ENCODE measurements at places on chromosomes 5 and 9. TPM values are rescaled to one million over a fixed set of nuclear protein-coding genes. Genes with fewer than 3 reads are reported as not detected.
A peak's percentile ranks its signal among the peaks of the same experiment; 100 is the strongest.

The GSN gene
- 35.0 TPM for total RNA-seq

The NUDCD2 gene
- 33.0 TPM for total RNA-seq

The MPDZ gene
- 67.2 TPM for total RNA-seq

The EFNA5 gene
- 16.7 TPM for total RNA-seq

The SPINK1 gene
- 3,409 TPM for total RNA-seq

The PCDHB4 gene
- total RNA-seq = 4.4 TPM

The MAMDC4 gene
- 40.0 TPM for total RNA-seq

GRCh38 chr5:71757590-71758543, 38.8 kb downstream of the CARTPT start:
- no peaks in the 10 kb centered on the region for H3K36me3 ChIP-seq
- peak overlapping the region; percentile 2 for H3K27ac ChIP-seq
- no peak overlapping the region for H3K4me3 ChIP-seq
- peaks cover 6% of the 10 kb centered on the region for H3K27me3 ChIP-seq

- no peak overlapping the region for H3K27ac ChIP-seq
- H3K27me3 ChIP-seq = no peaks in the 10 kb centered on the region
- no peaks in the 10 kb centered on the region for H3K36me3 ChIP-seq
Measured at GRCh38 chr5:92505145-92505544, 1075.9 kb downstream of the NR2F1-AS1 start.

GRCh38 chr9:112443200-112443599, 43.4 kb upstream of the KIAA1958 start:
- H3K36me3 ChIP-seq = peaks cover 8% of the 10 kb centered on the region
- H3K27me3 ChIP-seq = no peaks in the 10 kb centered on the region
- no peak overlapping the region for H3K4me3 ChIP-seq
- H3K27ac ChIP-seq = no peak overlapping the region

DNA sequence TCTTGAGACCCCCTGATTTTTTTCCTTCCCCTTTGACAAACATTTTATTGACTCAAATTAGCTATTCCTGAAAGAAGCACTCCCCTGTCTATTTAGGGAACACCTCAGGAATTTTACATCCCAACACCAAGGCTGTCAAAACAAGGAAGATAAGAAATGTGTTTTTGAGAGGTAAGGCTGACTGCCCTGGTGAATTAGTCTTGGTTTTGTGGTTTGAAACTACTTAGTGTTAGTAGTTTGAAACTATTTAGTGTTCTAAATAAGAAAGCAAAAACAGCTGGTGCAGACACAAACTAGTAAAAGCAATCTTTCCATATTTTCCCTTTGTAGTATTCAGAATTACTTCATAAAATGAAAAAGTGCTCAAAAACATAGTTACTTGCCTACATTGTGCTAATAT, 120.7 kb downstream of the PCSK1 start:
- H3K4me1 ChIP-seq = peaks cover 7% of the 10 kb centered on the region
- peaks cover 4% of the 10 kb centered on the region for H3K36me3 ChIP-seq
- no peak overlapping the region for H3K27ac ChIP-seq
- DNase-seq = no peak
- H3K27me3 ChIP-seq = no peaks in the 10 kb centered on the region
- no peak overlapping the region for H3K4me3 ChIP-seq

- H3K27me3 ChIP-seq = peaks cover under 1% of the 10 kb centered on the region
- peaks cover 1% of the 10 kb centered on the region for H3K36me3 ChIP-seq
- DNase-seq = no peak
- H3K27ac ChIP-seq = peak overlapping the region; percentile 91
- H3K4me3 ChIP-seq = peak overlapping the region; percentile 90
Measured at GRCh38 chr5:1634337-1634661, 110.5 kb upstream of the LPCAT1 start.

- H3K27ac ChIP-seq = no peak overlapping the region
- no peak overlapping the region for H3K4me3 ChIP-seq
- no peak for DNase-seq
- no peaks in the 10 kb centered on the region for H3K36me3 ChIP-seq
Measured at GRCh38 chr5:158616707-158617106, 483.0 kb downstream of the EBF1 start.

GRCh38 chr9:132943651-132944293, 644 bp downstream of the TSC1 start:
- peak overlapping the region; percentile 93 for H3K27ac ChIP-seq
- no peaks in the 10 kb centered on the region for H3K27me3 ChIP-seq
- no peaks in the 10 kb centered on the region for H3K36me3 ChIP-seq
- DNase-seq = no peak

- no peaks in the 10 kb centered on the region for H3K27me3 ChIP-seq
- H3K36me3 ChIP-seq = peaks cover 8% of the 10 kb centered on the region
- no peak for DNase-seq
- H3K27ac ChIP-seq = peak overlapping the region; percentile 1
Measured at GRCh38 chr9:104850786-104851545, 77.0 kb downstream of the ABCA1 start.

DNA sequence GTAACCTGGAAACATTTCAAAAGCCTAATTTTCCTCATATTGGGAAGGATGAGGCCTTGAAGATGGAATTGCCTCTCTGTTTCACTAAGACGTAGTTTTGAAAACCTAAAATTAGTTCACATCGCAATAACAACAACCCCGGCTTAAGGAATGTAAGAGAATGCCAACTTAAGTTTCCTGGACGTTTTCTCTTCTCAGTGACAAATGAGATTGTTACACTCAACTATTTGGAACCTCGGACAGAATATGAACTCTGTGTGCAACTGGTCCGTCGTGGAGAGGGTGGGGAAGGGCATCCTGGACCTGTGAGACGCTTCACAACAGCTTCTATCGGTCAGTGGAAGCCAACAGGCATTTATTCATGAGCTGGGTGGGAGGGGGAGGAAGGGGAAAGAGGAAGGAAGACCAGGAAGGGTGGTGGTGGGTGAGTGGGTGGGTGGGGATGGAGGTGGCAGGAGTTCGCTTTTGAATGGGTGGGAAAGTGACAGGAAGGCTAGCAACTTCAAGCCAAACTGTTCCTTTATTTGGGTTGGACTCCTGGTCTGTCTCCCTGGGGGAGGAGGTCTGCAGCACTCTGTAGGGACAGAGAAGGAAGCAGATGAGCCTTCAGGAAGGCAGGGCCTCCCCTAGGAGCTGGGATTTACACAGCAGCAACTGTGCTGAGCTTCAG, 83.4 kb downstream of the TEK start:
- peaks cover 4% of the 10 kb centered on the region for H3K4me1 ChIP-seq
- no peaks in the 10 kb centered on the region for H3K27me3 ChIP-seq
- H3K27ac ChIP-seq = no peak overlapping the region
- H3K36me3 ChIP-seq = no peaks in the 10 kb centered on the region

DNA sequence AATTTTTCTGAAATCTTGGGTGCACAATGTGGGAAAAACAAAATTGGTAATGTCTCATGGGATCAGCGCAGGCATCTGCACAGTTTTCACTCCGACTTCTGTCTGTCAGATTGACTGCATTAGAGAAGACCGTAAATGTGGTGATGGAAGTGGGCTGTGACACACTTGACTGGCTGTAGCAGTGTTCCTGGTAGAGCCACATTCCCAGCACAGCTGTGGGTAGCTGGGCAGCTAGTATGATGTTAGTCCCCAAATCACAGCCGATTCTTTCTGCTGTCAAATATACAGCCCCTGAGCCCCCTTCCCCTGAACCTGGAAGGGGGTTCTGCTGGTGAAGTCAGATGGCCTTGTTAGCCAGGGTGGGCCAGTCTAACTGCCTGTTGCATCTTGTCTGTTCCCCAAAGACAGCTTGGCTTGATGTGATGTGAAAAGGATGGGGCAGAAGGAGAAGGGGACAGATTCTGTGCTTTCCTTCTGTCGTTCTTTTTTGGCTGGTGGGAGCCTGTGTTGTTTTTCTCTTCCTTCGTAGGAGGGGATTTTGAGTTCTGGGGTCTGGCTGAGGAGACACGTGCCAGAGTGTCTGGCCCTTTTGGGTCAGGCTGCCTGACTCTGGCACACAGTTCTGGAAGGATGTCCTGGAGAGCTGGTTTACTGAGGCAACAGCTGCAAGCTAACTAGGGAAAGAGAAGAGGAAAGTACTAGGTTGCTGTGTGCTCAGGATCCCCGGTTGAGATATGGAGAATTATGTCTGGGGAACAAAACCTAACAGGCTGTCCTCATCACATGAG, 66.4 kb upstream of the SPRY4 start:
- no peak overlapping the region for H3K4me3 ChIP-seq
- DNase-seq = no peak
- H3K27me3 ChIP-seq = peaks cover 8% of the 10 kb centered on the region
- peak overlapping the region; percentile 55 for H3K27ac ChIP-seq
- H3K4me1 ChIP-seq = peaks cover 30% of the 10 kb centered on the region

DNA sequence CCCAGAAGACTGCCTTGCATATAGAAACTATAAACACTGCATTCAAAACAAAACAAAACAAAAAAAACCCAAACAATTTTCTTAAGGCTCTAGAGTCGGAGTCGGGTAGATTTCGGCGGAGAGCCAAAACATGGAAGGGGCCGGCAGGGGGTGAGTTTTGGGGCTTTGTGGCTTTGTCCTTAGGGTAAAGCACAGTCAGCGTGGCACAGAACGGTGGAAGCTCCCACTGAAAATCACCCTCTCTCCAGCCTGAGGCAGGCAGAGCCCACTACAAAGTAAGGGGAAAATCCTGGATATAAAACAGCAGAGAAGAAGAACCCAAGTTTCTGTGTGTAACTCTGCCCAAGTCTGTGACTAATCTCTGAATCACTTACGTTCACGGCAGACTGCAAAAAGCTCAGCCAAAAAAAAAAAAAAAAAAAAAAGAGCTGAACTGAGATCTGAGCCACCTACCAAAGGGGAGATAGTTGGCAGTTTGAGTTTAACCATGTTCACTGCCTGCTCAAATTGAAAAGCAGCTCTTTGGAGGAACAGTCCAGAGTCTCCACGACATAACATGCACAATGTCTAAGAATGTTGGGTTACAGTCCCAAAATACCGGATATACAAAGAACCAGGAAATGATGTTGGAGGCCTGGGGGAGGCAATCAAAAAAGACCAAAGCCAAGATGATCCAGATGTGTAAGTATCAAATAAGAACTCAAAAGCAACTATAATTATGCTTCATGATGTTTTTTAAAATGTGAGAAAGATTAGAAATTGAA, 26.6 kb upstream of the OR2K2 start:
- H3K27me3 ChIP-seq = no peaks in the 10 kb centered on the region
- H3K27ac ChIP-seq = no peak overlapping the region
- no peak overlapping the region for H3K4me3 ChIP-seq
- peaks cover 8% of the 10 kb centered on the region for H3K4me1 ChIP-seq
- H3K36me3 ChIP-seq = peaks cover 12% of the 10 kb centered on the region
- DNase-seq = no peak

GRCh38 chr5:10469253-10470050, 27.8 kb downstream of the ROPN1L start:
- no peak overlapping the region for H3K4me3 ChIP-seq
- no peaks in the 10 kb centered on the region for H3K36me3 ChIP-seq
- peaks cover 19% of the 10 kb centered on the region for H3K27me3 ChIP-seq
- DNase-seq = no peak
- H3K27ac ChIP-seq = no peak overlapping the region
- H3K4me1 ChIP-seq = peaks cover 11% of the 10 kb centered on the region
